ENCODE measurements at places on chromosomes 7 and 10.

GRCh38 chr10:49709934-49710333, 30.5 kb downstream of the C10orf53 start:
- DNase-seq = no peak

- DNase-seq = no peak
Measured at GRCh38 chr7:3380034-3380433, 79.0 kb downstream of the SDK1 start.

DNA sequence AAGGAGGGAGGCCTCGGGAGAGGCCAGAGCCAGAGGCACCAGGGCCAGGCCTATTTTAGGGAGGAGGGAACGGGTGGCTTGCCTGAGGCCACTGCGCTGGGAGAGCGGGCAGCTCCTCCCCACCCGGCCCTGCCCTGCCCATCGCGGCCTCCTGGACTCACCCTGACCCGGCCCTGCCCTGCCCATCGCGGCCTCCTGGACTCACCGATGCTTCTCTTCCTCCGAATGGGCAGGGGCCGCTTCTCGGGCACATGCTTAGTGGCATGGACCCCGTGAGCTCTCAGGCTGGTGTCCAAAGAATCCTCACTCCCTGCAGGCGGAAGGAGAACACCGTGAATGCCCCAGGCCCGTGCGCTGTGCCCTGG, 7.5 kb downstream of the PDGFA start:
- no peak for DNase-seq

DNA sequence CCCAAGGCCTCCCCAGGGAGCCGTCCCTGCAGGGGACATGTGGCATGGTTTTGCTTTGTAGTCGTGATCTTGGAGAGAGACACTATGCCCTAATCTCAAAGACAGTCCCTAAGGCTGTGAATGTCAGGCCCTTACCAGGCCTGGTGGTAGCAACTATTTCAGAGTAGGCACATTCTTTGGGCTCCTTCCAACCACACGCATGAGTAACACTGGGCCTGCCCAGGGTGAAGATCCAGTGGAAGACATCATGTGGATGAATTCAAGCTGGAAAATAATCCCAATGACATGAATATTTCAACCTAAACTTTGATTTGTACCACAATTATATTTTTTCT, 39.5 kb upstream of the INSIG1 start:
- DNase-seq = no peak

- DNase-seq = no peak
Measured at GRCh38 chr7:27062946-27063345, 32.9 kb downstream of the HOXA1 start.

DNA sequence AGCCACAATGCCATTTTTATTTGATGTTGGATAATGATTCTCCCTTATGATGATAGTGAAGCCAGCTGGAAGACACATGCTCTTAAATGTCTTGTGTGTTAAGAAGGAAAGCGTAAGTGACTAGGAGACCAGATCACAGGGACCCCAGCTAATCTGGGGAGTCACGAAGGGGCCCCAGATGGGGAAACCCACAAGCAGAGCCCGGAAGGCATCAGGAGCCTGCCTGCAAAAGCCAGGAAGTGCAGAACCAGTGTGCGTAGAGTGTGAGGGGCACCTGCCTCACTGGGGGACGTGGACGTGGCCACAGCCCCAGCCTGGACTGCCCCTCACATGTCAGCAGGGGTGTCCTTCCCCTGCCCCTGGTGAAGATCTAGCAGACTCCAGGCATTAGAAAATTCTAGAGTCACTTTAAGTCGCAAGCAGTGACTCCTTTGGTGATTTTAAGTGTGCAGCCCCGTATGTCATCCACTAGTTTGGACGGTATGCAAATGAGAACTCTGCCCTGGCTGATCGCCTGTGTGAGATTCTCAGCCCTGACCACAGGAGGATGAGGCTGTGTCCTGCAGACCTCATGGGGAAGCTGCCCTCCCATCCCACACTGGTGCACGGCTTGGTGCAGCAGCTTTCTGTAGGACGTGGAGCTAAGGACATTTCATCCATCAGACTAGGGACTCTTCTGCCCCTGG, 243.0 kb downstream of the WDR37 start:
- no peak for DNase-seq

- DNase-seq = no peak
Measured at GRCh38 chr7:143908120-143908519, 6.1 kb upstream of the TCAF1 start.

DNA sequence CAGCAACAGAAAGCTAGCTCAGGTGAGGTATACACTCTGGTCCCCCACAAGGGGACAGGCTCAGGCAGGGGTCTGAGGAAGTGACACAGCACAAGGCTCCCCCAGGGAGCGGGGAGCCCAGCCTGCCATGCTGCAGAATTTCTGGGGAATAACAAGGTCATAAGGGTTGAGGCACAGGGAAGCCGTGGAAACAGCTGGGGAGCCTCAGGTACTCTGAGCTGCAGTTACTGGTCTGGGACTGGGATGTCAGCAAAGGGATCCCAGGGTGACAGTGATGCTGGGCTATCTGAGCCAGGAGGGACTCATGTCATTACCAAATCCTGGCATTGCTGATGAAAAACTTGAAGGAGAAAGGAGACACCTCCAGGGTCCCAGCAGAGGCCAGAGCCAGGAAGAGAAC, 64.4 kb upstream of the NANOS1 start:
- no peak for DNase-seq

DNA sequence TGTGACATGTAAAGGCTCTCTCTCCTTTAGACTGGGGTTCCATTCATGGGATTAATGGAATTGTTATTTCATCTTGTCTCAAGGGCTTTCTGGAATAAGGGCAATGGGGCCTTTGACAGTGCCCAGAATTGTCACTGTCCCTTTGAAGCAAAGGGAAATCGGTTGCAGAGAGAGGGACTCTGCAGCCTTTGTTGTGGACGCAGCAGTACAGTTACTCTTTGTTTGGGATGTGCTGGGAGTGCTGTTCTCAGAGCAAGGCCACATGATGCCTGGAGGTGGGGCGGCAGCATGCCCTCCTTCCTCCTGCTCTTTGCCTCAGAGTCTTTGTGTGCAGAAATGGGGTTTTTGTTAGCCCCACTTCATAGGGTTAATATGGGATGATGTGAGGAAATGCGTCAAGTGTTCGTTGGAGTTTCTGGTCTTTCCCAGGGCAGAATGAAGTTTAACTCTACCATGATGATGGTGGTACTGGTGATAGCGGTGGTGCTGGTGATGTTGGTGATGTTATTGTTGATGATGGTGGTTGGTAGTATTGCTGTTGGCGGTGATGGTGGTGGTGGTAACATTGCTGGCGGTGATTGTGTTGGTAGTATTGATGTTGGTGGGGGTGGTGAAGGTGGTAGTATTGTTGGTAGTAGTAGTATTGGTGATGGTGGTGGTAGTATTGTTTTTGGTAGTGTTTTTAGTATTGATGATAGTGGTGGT, 45.3 kb downstream of the DOCK1 start:
- DNase-seq = no peak

DNA sequence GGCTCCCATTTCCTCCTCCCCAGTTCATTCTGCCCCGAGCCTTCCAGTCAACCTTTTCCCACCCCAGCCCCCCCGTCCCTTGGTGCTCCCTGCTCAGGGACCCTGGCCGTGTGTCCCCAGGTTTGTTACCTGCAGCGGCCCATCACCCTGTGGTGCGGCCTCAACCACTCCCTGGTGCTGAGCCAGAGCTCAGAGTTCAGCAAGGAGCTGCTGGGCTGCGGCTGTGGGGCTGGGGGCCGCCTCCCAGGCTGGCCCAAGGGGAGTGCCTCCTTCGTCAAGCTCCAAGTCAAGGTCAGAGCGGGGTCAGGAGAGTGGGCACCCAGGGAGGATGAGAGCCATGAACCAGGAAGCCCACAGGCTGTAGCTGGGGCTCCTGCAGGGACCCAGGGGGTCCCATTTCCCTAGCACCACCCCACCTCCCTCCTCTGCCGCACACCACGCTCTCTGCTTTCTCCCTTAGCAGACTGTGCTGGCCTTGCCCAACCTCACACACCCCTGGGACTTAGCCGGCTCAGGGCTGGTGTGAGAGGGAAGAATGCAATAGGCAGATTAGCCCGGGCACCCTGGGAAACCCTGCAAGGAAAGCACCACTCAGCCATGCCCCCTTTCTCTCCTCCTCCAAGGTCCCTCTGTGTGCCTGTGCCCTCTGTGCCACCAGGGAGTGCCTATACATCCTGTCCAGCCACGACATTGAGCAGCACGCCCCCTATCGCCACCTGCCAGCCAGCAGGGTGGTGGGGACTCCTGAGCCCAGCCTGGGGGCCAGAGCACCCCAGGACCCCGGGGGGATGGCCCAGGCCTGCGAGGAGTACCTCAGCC, 2.0 kb upstream of the PCOLCE start:
- no peak for DNase-seq

DNA sequence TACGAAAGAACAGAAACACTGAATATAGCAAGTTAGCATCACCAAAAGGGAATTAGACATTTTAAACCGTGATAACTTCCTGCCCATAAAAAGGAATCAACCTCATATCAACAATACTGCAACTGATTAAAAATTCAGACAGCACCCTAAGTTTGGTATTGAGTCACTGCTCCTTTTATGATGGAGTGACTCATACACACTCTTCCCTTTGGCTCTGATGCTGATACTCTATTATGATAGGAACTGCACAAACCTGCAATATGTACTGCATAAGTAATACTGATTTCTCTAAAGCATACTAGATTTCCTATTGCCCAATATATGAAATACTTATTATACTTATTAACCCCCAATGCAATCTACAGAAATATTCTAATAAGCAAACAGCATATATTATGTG, 118.7 kb downstream of the PARD3 start:
- DNase-seq = no peak

- DNase-seq = no peak
Measured at GRCh38 chr7:20340839-20341238, 10.1 kb downstream of the ITGB8 start.

DNA sequence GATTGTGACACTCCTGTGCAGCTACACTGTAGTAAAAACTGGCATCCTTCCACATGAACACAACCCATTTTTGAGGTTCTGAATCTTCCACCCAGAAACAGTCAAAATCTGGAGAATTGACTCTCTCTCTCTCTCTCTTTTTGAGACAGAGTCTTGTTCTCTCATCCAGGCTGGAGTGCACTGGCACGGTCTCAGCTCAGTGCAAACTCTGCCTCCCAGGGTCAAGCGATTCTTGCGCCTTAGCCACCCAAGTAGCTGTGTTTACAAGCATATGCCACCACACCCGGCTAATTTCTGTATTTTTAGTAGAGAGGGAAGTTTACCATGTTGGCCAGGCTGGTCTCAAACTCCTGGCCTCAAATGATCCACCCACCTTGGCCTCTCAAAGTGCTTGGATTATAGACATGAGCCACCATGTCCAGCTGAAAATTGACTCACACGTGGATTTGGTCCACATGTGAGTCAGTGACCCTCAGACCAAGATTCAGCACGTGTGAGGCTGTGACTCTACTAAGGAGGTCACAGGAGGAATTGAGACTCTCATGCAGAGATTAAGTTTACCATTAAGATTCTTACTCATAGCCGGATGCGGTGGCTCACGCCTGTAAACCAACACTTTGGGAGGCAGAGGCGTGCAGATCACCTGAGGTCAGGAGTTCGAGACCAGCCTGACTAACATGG, 12.1 kb upstream of the ZNF107 start:
- no peak for DNase-seq

GRCh38 chr10:17423632-17424186, 30.7 kb downstream of the ST8SIA6 start:
- DNase-seq = no peak

DNA sequence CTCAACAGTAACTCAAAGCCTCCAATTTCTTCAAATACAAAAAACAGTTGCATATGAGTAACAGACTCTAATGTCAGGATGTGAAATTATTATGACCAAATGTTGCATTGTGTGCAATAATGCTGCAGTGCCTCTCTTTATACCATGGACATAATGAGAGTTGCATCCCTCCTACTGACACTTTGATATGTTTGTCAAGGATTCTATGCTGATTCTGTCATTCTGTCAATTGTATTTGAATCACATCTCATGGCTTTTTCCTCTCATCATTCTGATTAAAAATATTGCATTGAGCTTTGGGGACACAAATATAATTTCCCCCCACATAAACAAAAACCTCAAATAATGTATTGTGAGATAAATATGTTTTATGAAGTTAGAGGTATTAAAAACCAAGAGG, 84.6 kb upstream of the SGCE start:
- no peak for DNase-seq

DNA sequence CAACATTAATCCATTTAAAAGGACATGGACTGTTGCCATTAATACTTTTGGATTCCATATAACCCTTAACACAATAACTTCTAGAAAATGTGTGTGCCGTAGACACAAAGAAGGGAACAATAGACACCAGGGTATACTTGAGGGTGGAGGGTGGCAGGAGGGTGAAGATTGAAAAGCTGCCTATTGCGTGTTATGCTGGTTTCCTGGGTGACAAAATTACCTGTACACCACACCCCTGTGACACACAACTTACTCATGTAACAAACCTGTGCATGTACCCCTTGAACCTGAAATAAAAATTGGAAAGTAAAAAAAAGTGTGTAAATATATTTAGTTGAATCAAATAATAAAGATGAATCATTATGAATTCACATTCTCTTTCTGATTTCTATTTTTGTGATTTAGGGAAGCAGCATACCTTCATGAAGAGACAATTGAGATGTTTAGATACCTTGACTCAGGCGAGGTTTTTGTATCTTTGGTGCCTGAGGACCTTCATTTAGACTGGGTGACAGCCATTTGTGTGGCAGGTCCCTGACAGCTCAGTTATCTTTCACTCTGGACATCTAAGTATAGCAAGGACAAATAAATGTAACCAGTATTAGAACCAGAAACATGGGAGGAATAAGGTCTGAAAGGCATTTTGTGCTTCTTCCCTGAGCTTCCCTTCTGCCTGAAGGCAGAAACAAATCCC, 28.7 kb downstream of the GIMAP8 start:
- no peak for DNase-seq

- DNase-seq = no peak
Measured at GRCh38 chr7:149764481-149765398, 8.6 kb downstream of the ZNF467 start.
